SK-N-SH (cell line): ENCODE measurements at places on chromosomes 11 and 22. TPM values are rescaled to one million over a fixed set of nuclear protein-coding genes. Genes with fewer than 3 reads are reported as not detected.
A peak's percentile ranks its signal among the peaks of the same experiment; 100 is the strongest.

DNA sequence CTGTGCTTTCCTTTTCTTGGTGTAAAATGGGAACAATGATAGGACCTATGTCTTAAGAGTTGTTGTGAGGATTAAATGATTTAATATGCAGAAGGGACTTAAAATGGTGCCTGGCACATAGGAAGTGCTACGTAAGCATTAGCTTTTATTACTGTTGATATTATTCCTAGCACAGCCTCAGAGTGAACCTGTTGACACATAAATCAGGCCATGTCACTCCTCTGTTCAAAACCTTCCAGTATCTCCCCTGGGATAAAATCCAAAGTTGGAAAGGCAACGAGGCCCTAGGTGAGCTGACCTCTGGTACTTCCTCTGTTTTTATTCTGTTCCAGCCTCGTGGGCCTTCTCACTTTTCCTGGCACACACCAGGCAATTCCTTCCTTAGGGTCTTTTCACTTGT, 108.8 kb upstream of the CADM1 start:
- H3K4me3 ChIP-seq: no peak overlapping the region
- no peaks in the 10 kb centered on the region for H3K27me3 ChIP-seq
- peaks cover 9% of the 10 kb centered on the region; the same call in 1 of the 2 replicates for H3K4me1 ChIP-seq
- DNase-seq: no peak
- H3K36me3 ChIP-seq: no peaks in the 10 kb centered on the region
- H3K27ac ChIP-seq: no peak overlapping the region

- no peak overlapping the region for H3K4me3 ChIP-seq
- no peaks in the 10 kb centered on the region for H3K36me3 ChIP-seq
- H3K27ac ChIP-seq: no peak overlapping the region
- DNase-seq: no peak
- H3K4me1 ChIP-seq: peaks cover 2% of the 10 kb centered on the region; the same call in 1 of the 2 replicates
These were observed 23.3 kb upstream of the EIF3D start for GRCh38 chr22:36552289-36552688.

RHOD gene
- 0.06 TPM in 1 of 2 replicates, not detected in the other for polyA plus RNA-seq

DNA sequence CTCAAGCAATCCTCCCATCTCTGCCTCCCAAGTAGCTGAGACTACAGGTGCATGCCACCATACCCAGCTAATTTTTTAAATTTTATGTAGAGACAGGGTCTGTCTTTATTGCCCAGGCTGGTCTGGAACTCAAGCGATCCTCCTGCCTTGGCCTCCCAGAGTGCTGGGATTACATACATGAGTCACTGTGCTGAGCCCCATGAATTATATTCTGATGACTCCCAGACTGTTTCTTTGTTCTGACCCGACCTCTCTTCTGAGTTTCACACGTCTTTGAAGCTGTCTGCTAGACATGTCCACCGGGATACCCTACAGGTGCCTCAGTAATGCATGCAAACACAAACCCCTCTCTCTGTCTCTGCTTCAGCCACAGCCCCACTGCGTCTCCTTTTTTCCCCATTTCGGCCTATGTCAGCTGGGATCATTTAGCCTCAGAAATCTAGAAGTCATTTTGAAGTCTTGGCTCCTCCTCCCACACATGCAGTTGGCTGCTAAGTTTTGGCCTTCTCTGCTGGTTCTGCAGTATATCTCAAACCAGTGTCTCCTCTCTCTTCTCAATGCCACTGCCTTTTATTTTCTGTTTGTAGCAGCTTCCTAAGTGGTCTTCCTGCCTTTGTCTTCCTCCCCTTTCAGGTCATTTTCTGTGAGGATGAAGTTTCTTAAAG, 4.8 kb downstream of the VPS26B start:
- no peak for DNase-seq
- no peak overlapping the region for H3K4me3 ChIP-seq
- H3K36me3 ChIP-seq: peaks cover 7% of the 10 kb centered on the region
- no peaks in the 10 kb centered on the region for H3K27me3 ChIP-seq
- H3K4me1 ChIP-seq: peaks cover 71% of the 10 kb centered on the region

DNA sequence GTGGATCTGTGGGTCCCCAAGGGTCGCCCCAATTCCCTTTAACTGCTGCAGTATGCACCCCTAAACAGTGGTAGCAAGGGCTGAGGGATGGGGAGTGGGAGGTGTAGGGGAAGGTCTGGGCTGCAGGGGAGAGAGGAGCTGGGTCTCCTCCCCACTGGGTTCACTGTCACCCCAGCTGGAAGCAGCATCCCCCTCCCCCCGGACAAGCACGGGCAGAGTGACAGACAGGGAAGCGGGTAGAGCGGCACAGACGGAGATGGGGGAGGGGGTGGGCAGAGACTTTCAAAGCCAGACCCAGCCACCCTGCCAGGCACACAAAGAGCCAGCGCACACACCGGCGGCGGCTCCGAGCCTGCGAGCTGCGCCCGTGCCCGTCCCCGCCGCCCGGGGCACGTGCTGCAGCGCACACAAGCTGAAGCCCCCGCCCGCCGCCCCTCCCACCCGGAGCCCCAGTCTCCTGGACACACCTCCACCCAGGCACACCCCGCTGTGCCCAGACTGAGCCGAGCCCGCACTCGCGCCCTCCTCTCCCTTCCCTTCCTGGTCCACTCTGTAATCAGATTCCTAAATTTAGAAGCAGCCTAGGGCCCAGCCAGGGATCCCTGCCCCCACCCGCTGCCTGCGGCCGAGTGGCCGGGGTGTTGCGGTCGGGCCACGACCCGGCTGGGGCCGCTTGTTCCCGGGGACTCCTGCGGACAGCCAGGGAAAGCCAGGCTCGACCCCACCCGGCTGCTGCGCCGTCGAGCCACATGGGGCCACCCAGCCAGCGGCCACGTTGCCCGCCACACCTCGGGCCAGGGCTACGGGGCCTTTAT, 935 bp upstream of the RCOR2 start:
- H3K4me1 ChIP-seq: peaks cover 4% of the 10 kb centered on the region
- peak; percentile 92 for DNase-seq
- H3K27ac ChIP-seq: peak overlapping the region; percentile 98
- H3K27me3 ChIP-seq: no peaks in the 10 kb centered on the region
- H3K4me3 ChIP-seq: peak overlapping the region; percentile 64

SF3B2 gene
- polyA plus RNA-seq: 90.9 and 128 TPM in 2 replicates

- no peak overlapping the region for H3K27ac ChIP-seq
- no peaks in the 10 kb centered on the region for H3K27me3 ChIP-seq
- no peak overlapping the region for H3K4me3 ChIP-seq
- no peaks in the 10 kb centered on the region for H3K4me1 ChIP-seq
These were observed 1495.0 kb downstream of the BRD1 start for GRCh38 chr22:48332438-48333322.

DNA sequence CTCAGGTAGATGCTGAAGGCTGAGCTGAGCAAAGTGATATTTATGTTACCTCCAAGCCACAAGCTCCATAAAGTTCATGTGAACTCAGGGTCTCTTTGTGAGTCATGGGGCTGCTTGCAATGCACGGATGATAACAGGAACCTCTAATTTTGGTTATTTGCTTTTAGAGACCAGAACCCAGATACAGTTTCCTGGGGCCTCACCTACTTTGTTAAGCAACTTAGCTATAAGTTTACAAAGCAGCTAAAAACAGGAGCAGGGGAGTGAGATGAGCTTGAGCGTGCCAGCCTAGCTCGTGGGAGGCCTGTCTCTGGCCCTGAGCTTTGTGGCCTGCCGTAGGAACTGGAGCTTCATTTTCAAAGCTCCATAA, 29.2 kb downstream of the SREBF2 start:
- H3K4me3 ChIP-seq: no peak overlapping the region
- DNase-seq: no peak
- no peaks in the 10 kb centered on the region; the same call in 1 of the 2 replicates for H3K36me3 ChIP-seq

- no peak overlapping the region for H3K27ac ChIP-seq
- H3K4me1 ChIP-seq: 0 out of 2 replicates have a peak, but pooled peaks cover 8% of the 10 kb centered on the region
- H3K27me3 ChIP-seq: peaks cover 9% of the 10 kb centered on the region; the same call in 1 of the 2 replicates
- H3K4me3 ChIP-seq: peak overlapping the region; percentile 63
These were observed 753 bp upstream of the PPARA start for GRCh38 chr22:46149512-46150033.

LAYN gene
- polyA plus RNA-seq: 366 and 437 TPM in 2 replicates

DNA sequence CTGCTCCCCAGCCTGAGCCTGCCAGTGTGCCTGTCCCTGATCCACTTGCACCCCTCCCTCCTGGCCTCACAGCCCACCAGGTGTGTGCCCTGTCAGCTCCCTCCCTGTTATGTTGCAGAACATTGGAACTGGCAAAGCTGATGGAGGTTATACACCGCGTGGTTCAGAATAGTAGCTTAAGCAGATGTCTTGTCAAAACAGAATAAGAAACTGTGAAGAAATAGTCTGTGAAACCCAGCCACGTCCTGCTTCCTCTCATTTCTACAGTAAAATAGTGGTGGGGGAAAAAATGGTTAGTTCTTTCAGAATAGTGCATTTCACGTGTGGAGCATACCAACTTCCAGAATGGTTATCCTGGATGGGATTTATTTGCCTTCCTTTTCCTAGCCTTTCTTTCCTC, 161.2 kb upstream of the NAV2 start:
- peaks cover 15% of the 10 kb centered on the region; the same call in 1 of the 2 replicates for H3K27me3 ChIP-seq
- DNase-seq: no peak
- no peaks in the 10 kb centered on the region for H3K36me3 ChIP-seq
- no peaks in the 10 kb centered on the region for H3K4me1 ChIP-seq
- H3K4me3 ChIP-seq: no peak overlapping the region

RBMXL2 gene
- not detected in 2 replicates for polyA plus RNA-seq
